ENCODE measurements at places on chromosomes 13 and 19.

DNA sequence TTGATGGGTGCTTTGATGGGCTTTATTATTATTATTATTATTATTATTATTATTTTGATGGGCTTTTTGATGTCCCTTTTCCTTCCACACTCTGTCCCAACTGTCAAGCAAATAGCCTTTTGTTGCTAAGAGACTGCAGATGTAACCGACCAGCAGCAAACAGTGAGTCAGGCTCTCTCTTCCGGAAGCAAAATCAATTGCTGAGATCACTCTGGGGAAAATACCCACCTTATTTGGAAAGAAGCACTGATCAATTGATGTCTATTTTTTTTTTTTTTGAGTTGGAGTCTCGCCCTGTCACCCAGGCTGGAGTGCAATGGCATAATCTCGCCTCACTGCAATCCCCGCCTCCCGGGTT lies 2.9 kb downstream of the LDLR start:
- peak; percentile 49 for DNase-seq

DNA sequence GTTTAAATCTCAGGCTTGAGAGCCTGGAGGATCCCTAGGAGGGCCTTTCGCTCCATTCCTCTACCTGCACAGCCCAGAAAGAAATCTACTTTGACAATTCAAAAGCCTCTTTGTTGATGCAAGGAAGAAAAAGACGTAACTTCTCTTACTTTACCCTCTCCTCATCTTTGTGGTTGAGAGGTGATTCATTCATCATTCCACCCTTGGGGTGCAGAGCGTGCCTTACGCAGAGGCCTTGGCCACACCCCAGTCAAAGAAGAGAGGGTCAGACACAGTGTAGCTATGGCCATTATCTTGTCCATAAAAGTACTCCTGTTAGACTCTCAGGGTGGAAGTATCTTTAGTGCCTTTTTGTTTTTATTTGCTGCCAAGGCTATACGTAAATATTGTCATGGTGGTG lies 184.0 kb downstream of the IRS2 start:
- DNase-seq, result no peak

DNA sequence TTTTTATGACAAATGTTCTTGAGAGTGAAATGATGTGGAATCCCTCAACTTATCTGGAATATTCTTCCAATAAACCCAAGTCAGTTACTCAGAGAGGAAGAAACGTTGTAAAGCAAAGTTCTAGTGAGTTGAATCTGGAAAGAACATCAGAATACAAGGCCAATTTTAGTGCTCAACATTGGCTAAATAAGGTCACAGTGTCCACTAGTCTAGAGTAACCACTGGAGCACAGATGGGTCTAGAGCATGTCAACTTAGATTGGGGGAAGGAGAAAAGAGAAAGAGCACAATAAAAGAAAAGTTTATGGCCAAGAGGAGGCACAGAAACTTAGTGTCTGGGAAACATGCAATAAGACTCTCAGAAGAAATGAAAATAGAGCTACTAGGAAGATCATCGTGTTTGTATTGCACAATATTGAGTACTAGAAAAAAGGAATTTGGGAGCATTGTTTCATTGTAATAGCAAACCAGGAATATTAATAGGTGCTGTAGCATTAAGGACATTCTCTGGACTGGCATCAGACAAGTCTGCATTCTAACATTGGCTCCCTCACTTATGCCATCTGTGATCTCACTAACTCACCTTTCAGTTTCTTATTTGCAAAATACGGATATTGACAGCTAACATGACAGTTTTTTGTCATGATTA lies 1318.5 kb downstream of the PCDH9 start:
- DNase-seq, result no peak

- peak; percentile 57 for DNase-seq
Observed at GRCh38 chr19:1624458-1624857, 19.2 kb upstream of the UQCR11 start.

DNA sequence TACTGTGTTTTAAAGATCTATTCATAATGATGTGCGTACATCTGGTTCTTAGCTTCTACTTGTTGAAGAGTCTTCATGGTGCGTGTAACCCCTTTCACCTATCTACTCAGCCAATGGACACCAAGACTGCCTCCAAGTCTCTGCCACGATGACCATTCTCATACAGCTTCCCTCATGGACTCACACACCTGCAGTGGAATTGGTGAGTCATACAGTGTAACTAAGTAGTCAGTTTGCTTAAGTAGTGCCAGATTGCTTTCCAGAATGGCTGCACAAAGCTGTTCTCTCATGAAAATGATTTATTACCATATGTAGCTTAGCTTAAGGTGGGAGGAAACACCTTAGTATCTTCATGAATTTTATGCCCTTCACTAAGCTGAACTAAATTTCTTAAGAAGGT lies 112.3 kb downstream of the AKAP11 start:
- DNase-seq, result no peak

GRCh38 chr13:51000571-51001260 lies 91.1 kb downstream of the RNASEH2B start:
- DNase-seq, result peak; percentile 78

DNA sequence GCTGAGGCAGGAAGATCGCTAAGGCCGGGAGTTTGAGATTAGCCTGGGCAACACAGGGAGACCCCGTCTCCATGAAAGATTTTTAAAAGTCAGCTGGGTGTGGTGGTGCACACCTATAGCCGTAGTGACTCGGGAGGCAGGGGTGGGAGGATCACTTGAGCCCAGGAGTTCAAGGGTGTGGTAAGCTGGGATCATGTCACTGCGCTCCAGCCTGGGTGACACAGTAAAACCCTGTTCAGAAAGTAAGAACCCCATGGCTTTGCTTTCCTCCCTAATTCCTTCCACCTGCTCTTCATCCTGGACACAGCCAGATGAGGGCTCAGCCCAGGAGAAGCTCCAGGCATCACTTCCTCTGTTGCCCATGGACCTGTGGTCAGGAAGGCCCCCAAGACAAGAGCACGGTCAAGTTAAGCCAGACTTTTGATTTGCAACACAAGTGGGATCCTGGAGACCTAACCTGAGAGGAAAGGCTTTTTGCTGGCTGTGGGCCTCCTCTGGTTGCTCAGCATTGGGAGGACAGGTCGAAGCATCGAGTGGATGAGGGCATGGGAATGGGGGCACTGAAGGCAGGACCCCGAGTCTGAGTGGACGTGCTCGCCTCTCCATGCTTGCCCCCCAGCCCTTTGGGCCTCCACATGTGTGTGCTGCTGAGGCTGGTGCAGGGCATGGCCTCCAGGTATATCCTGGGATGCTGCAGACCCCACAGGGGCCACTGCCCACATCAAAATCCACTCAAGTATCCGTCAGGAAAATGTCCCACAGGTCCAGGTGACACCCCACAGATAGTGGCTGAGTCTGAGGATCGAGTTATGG lies 25.4 kb downstream of the TUBA3C start:
- no peak for DNase-seq

DNA sequence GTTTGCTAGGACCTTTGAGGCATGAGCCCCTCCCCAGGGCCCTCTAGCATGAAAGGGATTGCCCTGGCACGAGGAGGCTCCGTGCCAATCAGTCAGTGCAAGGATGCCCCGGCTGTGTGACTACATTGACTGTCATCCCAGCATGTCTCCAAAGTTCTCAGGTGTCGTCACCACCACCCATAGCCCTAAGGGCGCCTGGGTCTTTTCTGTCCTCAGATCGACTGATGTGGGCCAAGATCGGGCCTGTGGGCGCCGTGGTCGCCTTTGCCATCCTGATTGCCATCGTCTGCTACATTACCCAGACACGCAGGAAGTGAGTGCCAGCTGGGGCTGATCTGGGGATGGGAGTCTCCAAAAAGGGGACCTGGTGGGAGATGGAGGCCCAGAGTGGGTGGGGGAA lies 18.4 kb downstream of the MAG start:
- DNase-seq, result no peak
